Forelimb muscle (tissue), 1 donor: ENCODE measurements at places on chromosomes 6 and 20. TPM values are rescaled to one million over a fixed set of nuclear protein-coding genes. Genes with fewer than 3 reads are reported as not detected.

The UBE2C gene
- 27.1 TPM for polyA plus RNA-seq

The SPAG4 gene
- polyA plus RNA-seq, result 1.9 TPM

The KIAA0408 gene
- 16.1 TPM for polyA plus RNA-seq

The PCMTD2 gene
- polyA plus RNA-seq, result 61.4 TPM

The CD40 gene
- polyA plus RNA-seq, result 7.4 TPM

The GTSF1L gene
- not detected for polyA plus RNA-seq

The R3HDML gene
- not detected for polyA plus RNA-seq

The OR2H2 gene
- polyA plus RNA-seq, result 0.15 TPM

The BANF2 gene
- polyA plus RNA-seq, result not detected

The PPP1R10 gene
- 32.4 TPM for polyA plus RNA-seq

The BPI gene
- polyA plus RNA-seq, result 0.66 TPM

The HEY2 gene
- 11.0 TPM for polyA plus RNA-seq

The ENPP5 gene
- polyA plus RNA-seq, result 4.2 TPM

The STX11 gene
- polyA plus RNA-seq, result 1.3 TPM
